Activated CD8-positive, alpha-beta T cell treated with anti-CD3 and anti-CD28 coated beads, Interleukin-2, amount 10 ng/mL, durations not matched to agents 7 days and 5 days (primary cell): ENCODE measurements at places on chromosomes 5 and 9. TPM values are rescaled to one million over a fixed set of nuclear protein-coding genes. Genes with fewer than 3 reads are reported as not detected.
A peak's percentile ranks its signal among the peaks of the same experiment; 100 is the strongest.

GRCh38 chr9:128059365-128059983 is 7.6 kb downstream of the NAIF1 start:
- peaks cover 32% of the 10 kb centered on the region for H3K4me1 ChIP-seq
- no peak overlapping the region for H3K27ac ChIP-seq
- H3K36me3 ChIP-seq: peaks cover 26% of the 10 kb centered on the region
- no peak for DNase-seq
- no peak overlapping the region for H3K4me3 ChIP-seq
- no peaks in the 10 kb centered on the region for H3K27me3 ChIP-seq

DNA sequence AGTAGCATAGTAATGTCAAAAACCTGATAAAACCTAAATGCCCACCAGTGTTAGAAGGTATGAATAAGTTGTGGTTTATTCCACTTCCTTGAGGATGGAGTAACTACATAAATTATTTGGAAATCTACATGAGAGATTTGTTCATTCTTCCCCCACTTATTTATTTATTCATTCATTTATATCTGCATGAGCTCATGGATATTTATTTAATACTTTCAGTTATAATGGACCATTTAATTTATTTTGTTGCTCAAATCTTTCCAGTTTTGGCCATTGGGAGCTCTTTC is 223.8 kb upstream of the S1PR3 start:
- H3K27me3 ChIP-seq: peaks cover 20% of the 10 kb centered on the region
- H3K27ac ChIP-seq: no peak overlapping the region
- no peaks in the 10 kb centered on the region for H3K4me1 ChIP-seq
- no peaks in the 10 kb centered on the region for H3K36me3 ChIP-seq
- no peak for DNase-seq
- H3K4me3 ChIP-seq: no peak overlapping the region

- peaks cover 86% of the 10 kb centered on the region for H3K27me3 ChIP-seq
- H3K4me3 ChIP-seq: peak overlapping the region; percentile 70
- no peak overlapping the region for H3K27ac ChIP-seq
- peaks cover 28% of the 10 kb centered on the region for H3K36me3 ChIP-seq
- H3K4me1 ChIP-seq: peaks cover 36% of the 10 kb centered on the region
Measured at GRCh38 chr9:21974343-21974721, 19.9 kb downstream of the CDKN2A start.

DNA sequence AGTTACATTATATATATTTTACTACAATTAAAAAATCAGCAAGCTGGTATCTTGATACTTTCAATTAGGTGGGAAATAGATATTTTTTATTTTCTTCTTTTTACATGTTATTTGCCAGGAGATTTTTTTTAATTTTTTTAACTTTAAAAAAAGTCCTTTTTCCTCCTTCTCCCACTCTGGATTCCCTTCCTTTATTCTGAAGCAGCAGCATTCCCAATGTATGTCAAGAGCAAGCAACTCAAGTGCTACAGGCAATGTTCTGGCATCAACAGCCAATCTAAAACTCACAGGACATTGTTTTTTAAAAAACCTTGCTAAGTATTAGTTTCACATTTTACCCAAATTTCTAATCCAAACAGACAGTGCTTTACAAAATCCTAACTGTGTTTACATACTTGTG is 41.4 kb downstream of the GOLPH3 start:
- H3K27me3 ChIP-seq: no peaks in the 10 kb centered on the region
- H3K4me1 ChIP-seq: peaks cover 10% of the 10 kb centered on the region
- no peak overlapping the region for H3K27ac ChIP-seq
- peaks cover 38% of the 10 kb centered on the region for H3K36me3 ChIP-seq
- no peak overlapping the region for H3K4me3 ChIP-seq

DNA sequence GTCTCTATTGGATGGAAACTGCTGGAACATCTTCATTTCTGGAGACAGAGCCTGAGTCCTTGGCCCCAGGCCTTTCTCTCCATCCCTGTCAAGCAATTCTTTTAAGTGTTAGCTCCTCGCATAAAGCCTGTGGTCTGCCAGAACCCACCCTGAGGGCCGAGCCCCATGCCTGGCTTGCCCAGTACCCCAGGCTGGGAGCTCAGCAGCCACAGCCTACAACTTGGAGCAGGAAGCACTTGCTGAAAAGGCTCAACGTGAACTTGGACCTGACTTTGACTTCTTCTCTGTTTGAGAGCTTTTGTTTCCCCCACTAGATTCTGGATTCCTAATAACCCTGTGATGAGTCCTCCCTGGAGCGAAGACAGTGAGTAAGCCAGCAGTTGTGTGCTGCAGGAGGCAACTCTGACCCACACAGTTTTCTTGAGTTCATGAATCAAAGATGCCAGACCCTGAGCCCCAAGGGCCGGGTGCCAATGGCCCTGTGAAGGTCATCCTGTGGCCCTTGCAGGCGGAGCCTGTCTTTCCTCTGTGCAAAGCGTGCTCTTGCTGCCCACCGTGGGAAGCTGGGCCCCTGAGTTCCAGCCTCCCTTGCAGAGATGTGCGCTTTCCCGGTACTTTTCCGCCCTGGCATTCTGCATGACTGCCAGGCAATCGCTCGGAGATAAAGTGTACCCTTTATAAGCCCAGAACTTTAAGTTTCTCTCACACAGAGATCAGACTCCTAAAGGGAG is 64.3 kb upstream of the RUFY1 start:
- H3K27me3 ChIP-seq: no peaks in the 10 kb centered on the region
- no peak overlapping the region for H3K4me3 ChIP-seq
- no peak for DNase-seq
- H3K36me3 ChIP-seq: no peaks in the 10 kb centered on the region

DNA sequence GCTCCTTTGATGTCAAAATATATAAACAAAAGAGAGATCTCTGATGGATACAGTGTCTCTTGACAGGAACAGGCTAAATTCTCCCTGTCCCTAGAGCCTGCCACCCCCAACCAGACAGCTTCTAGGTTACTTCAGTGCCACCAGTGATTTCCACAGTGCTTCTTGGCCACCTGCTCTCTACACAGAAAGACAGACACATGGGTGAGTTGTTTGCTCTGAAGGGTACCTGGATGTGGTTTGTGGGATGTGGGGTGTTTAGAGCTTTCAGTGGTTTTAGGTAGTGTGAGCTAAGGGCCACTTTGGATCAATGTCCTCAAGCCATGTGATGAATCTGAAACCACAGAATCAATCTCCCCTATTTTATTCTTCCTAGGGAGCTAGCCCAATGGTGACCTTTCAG is 125.4 kb downstream of the ANKRD18B start:
- no peak overlapping the region for H3K27ac ChIP-seq
- peak; percentile 60 for DNase-seq
- H3K27me3 ChIP-seq: peaks cover 58% of the 10 kb centered on the region
- H3K36me3 ChIP-seq: no peaks in the 10 kb centered on the region
- no peak overlapping the region for H3K4me3 ChIP-seq

DNA sequence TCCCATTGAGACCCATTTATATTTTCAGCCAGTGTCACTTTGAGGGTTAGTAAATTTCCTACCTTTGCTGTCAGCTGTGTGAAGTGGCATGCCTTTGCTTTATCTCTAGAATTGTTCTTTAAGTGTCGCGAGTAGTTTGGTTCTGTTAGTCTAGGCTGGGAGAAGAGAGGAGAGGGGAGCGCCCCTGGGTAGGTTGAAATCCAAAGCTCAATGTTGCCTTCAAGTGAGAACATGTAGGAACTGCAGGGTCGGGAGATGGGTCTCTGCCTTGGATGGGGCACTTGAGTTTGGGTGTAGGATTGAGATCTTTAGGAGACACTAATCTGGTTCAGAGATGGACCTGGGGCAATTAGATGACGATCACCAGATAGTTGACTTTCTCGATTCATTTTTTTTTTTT is 46.3 kb downstream of the STC2 start:
- peaks cover 45% of the 10 kb centered on the region for H3K27me3 ChIP-seq
- H3K27ac ChIP-seq: no peak overlapping the region
- peaks cover 2% of the 10 kb centered on the region for H3K4me1 ChIP-seq
- no peaks in the 10 kb centered on the region for H3K36me3 ChIP-seq
- H3K4me3 ChIP-seq: no peak overlapping the region

GRCh38 chr5:87188391-87188790 is 79.3 kb upstream of the RASA1 start:
- H3K27me3 ChIP-seq: peaks cover 2% of the 10 kb centered on the region
- H3K4me3 ChIP-seq: no peak overlapping the region
- no peaks in the 10 kb centered on the region for H3K36me3 ChIP-seq
- no peak for DNase-seq

- no peak overlapping the region for H3K27ac ChIP-seq
- no peaks in the 10 kb centered on the region for H3K36me3 ChIP-seq
- no peaks in the 10 kb centered on the region for H3K4me1 ChIP-seq
- no peak overlapping the region for H3K4me3 ChIP-seq
- peaks cover 4% of the 10 kb centered on the region for H3K27me3 ChIP-seq
- no peak for DNase-seq
Measured at GRCh38 chr5:66655395-66656324, 59.5 kb downstream of the MAST4 start.

DNA sequence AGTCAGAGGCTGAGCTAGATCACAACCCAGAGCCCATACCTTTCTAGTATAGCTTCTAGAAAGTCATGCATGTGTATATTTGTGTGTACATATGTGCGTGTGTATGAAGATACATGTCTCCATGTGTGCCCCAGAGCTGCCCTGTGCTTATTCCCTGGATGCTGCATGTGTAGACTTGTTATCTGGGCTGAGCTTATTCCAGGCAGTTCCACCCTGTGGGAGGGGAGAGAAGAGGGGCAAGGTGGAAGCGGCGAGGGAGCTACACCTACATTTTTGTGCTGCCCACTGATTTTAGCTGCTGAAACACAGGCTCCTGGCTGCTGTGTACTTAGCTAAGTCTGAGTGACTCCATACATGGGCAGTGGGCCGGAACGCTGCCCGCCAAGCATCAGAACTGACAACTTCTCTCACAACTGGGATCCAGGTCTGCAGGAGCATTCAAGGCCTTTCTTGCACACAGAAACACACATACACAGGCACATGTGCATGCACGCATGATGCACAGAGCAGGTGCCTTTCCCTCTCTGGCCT is 38.0 kb upstream of the XPA start:
- no peak for DNase-seq
- no peaks in the 10 kb centered on the region for H3K36me3 ChIP-seq
- no peaks in the 10 kb centered on the region for H3K4me1 ChIP-seq
- H3K27me3 ChIP-seq: peaks cover 17% of the 10 kb centered on the region

- H3K36me3 ChIP-seq: no peaks in the 10 kb centered on the region
- H3K27ac ChIP-seq: no peak overlapping the region
- no peak for DNase-seq
- no peaks in the 10 kb centered on the region for H3K27me3 ChIP-seq
- H3K4me3 ChIP-seq: no peak overlapping the region
Measured at GRCh38 chr5:17156463-17156862, 61.0 kb upstream of the BASP1 start.

GRCh38 chr5:96054311-96055030 is 92.8 kb upstream of the ELL2 start:
- H3K27ac ChIP-seq: no peak overlapping the region
- no peaks in the 10 kb centered on the region for H3K4me1 ChIP-seq
- no peaks in the 10 kb centered on the region for H3K36me3 ChIP-seq
- peaks cover 7% of the 10 kb centered on the region for H3K27me3 ChIP-seq
- no peak for DNase-seq

DNA sequence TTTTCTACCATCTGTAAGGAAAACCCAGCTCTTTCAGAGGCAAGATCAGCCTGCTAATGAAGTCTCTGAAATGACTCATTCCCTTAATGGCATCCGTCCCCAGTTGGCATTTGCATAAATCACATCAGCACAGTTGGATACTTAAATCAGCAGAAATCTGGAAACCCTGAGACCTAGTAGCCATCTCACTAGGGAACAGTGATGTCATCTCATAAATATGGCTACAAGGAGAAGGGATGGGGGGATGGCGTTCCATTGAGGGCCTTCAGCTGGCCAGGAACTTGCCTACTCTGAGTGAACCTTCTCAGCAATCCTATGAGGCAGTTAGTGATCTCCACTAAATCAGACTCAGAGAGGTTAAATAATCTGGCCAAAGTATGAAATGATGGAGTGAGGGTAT is 81.8 kb downstream of the CMYA5 start:
- no peak overlapping the region for H3K27ac ChIP-seq
- peaks cover 5% of the 10 kb centered on the region for H3K27me3 ChIP-seq
- H3K4me3 ChIP-seq: no peak overlapping the region
- peaks cover 12% of the 10 kb centered on the region for H3K4me1 ChIP-seq
- DNase-seq: no peak

GRCh38 chr5:179615203-179615602 is 8.3 kb downstream of the HNRNPH1 start:
- no peak for DNase-seq
- no peak overlapping the region for H3K4me3 ChIP-seq
- H3K27me3 ChIP-seq: no peaks in the 10 kb centered on the region
- H3K4me1 ChIP-seq: peaks cover 65% of the 10 kb centered on the region
- no peak overlapping the region for H3K27ac ChIP-seq

ANKRD18A gene
- 0.11 TPM for total RNA-seq

LECT2 gene
- total RNA-seq: not detected

AK3 gene
- 35.4 TPM for total RNA-seq

ANGPTL2 gene
- not detected for total RNA-seq

BSPRY gene
- total RNA-seq: 4.0 TPM

AHRR gene
- 56.1 TPM for total RNA-seq

ITGA2 gene
- 4.8 TPM for total RNA-seq

SURF2 gene
- total RNA-seq: 20.7 TPM
